ENCODE measurements at places on chromosomes 1 and 21.

GRCh38 chr1:5907966-5908365 lies 84.3 kb downstream of the NPHP4 start:
- no peak for DNase-seq

DNA sequence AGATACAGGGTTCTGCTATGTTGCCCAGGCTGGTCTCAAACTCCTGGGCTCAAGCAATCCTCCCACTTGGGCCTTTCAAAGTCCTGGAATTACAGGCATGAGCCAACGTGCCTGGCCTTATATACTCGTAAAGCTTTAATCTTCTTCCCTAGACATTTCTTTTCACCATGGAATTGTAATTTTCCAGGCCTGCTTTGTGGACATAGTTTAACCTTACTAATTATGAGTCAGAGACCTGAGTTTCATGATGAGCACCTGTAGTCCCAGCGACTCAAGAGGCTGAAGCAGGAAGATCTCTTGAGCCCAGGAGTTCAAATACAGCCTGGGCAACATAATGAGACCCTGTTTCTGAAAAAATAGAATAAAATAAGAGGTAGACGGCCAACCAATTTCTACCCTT lies 12.3 kb downstream of the PATJ start:
- DNase-seq: no peak

- no peak for DNase-seq
These were observed 81.7 kb upstream of the ATP1B1 start for GRCh38 chr1:169024800-169025271.

- no peak for DNase-seq
These were observed 5.1 kb upstream of the SLC16A1 start for GRCh38 chr1:112961072-112961471.

GRCh38 chr1:152185544-152186391 lies 26.7 kb upstream of the RPTN start:
- peak; percentile 35 for DNase-seq

DNA sequence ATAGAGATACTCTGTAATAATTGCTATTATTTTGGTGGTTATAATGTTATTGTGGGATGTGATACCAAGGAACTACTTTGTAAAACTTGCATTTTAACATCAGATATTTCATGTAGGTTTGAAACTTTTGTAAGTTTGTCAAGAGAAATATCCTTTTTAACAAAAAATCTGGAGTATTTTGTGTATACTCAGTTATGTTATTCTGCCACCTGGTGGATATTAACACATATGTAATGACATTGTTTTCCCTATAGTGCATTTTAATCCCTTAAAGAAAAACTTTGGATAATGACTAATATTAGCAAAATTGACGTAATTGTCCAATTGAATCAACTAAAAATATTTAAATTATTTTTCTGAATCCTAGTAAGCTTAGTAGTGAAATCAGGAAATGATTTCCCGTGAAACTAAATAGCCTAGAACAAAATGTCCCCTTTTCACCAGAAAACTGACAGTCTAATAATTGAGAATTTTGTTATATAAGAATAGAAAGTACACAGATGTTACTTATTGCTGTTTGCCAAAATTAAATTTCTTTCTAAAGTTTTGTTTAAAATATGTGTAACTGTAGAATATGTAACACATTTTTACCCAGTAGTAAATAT lies 39.6 kb downstream of the KCTD3 start:
- no peak for DNase-seq

DNA sequence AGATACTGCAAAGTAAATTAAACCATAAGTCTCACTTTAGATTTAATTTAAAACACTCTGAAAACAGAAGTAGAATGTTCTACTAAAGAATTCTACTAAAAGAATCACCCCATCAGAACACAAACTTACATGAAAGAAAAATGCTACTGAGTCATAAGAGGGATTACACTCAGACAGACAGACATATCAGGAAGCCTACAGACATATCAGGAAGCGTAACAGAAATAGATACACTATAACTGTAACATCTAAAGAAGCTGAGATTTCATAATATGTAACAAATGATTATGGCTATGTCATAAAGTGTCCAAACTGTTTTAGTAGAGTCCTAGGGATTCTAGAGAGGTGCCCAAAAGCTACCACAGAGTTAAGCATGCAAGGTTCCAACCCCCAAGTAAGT lies 23.9 kb downstream of the FOXJ3 start:
- no peak for DNase-seq

DNA sequence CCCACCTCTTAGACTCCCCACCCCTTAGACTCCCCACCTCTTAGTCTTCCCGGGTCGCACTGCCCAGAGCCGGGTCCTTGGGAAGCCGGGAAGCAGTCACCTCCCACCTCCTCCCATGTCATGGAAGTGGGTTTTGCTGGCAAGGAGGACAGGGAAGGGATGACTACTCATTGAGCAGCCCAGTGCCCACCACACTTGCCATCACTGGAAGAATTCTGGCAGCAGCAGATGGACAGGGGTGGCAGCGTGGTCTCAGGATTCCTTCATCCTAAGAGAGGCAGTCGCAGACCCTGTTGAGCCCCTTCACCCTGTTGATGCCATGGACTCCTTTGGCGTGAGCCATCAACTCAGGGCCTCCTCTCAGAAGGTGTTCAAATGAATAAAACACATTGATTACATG lies 140.8 kb downstream of the PGBD5 start:
- DNase-seq: no peak

DNA sequence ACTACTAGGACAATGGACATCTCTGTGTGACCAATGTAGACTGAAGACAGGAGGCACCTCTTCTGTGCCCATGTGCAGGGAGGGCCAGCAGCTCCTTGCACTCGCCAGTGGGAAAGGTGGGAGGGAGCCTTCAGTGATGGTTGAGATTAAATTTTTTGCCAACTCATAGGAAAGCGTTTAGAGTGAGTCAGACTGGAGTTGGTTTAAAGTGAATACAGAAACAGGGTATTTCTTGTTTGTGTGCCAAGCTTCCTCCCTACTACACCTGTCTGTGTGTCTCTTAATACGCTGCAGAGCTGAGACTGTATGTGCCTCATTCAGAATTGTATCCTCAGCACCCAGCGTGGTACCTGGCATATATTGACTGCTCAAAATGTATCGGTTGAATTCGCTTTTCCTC lies 13.5 kb upstream of the COL16A1 start:
- no peak for DNase-seq

- DNase-seq: no peak
These were observed 42.5 kb downstream of the TMED5 start for GRCh38 chr1:93137604-93138292.

DNA sequence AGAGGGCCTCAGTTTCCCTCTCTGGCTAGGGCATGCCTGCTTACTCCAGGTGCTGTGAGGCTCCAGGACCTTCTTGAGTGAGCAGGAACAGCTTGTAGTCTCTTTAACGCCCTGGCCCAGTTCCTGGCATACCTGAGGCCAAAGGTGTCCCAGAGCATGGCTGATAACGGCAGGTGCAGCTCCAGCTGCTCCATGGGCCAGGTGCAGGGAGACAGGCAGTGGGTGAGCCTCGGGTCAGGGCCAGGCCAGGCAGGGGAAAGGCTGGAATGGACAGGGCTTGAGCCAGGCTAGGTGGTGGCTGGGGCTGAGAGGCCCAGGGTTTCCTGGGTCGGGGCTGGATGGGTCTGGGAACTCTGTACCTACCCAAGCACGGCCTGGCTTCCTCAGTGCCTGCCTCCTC lies 18.3 kb downstream of the EDN2 start:
- DNase-seq: peak; percentile 74

DNA sequence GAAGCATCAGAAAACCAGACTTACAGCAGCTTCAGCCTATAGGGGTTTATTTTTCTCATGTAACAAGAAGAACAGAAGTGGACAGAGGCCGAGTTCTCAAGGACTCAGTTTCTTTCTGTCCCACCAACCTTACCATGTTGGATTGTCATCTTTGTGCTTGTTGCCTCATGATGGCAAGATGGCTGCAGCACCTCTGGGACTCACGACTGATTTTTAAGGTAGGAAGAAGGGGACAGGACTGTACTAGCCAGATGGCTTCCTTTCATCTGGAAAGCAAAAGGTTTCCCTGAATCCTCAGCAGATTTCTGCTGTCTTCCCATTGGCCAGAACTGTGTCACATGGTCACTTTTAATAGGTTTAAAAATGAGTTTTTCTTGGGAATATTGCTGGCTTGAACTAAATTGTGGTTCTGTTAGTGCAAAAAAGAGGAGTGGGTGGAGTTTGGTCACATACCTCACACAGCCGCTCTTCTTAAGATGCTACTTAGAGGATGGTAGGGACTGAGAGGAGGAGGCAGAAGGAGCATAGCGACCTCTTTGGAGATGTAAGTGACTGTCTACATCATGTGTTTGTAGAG lies 48.1 kb upstream of the ENAH start:
- no peak for DNase-seq

- DNase-seq: no peak
These were observed 347.6 kb downstream of the PTPRC start for GRCh38 chr1:198986442-198986841.

GRCh38 chr1:94688646-94689045 lies 131.5 kb upstream of the SLC44A3 start:
- no peak for DNase-seq

DNA sequence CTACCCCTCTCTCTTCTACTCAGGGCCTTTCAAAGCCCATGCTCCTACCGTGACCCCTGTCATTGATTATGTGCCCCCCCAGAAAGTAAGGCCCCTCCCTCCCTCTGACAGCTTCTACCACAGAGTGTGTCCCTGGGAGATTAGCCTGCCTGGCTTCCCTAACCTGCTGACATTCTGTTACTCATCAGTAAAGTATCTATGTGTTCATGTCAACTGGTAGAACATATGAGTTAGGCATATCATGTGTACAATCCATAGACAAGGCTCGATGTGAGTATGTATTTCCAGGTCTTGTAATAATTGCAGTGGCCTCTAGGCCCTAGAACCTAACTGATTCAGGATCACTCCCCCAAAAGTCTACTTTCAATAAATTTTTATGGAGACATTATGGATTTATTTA lies 120.0 kb downstream of the GIPC2 start:
- DNase-seq: no peak

GRCh38 chr1:198919667-198920398 lies 281.0 kb downstream of the PTPRC start:
- no peak for DNase-seq

GRCh38 chr1:10530756-10531495 lies 56.2 kb downstream of the PEX14 start:
- DNase-seq: no peak

DNA sequence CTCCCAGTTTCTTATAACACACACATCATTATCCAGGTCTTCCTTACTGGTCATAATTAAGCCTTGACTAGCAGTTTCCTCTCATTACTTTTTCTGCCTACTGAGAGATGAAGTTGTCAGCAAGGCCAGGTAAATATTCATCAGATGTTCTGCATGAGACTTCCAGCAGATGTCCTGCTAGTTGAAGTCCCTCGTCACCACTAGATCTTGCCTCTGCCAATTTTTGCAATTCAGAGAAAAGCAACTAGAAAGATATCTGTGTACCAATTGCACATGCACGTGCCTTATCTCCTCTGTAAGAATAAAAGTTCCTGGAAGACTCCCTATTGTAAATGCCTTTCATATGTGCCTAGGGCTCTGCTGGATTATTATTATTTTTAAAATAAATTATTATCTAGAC lies 18.3 kb downstream of the ACKR1 start:
- DNase-seq: no peak

- DNase-seq: no peak
These were observed 338.1 kb upstream of the SNX7 start for GRCh38 chr1:98323388-98323787.

DNA sequence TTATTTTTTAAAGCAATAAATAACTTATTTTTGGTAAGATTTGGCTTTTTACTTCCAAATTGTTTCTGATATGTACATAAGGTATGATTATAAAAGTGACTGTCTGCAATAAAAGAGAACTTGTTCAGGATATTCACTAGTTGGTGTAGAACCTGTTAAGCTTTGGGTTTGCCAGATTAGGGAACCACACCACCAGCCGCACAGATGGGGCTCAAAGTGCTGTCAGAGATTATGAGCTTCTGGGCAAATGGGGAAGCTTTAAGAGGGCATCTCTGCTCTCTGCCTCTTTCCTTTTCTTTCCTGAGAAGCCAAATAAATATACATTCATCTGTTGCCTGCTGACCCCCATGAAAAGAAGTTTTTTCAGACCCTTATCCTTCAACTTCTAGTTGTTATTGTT lies 25.4 kb downstream of the IVNS1ABP start:
- no peak for DNase-seq

GRCh38 chr1:204578867-204579664 lies 62.9 kb downstream of the MDM4 start:
- DNase-seq: peak; percentile 27

GRCh38 chr1:84583648-84584047 lies 9.4 kb upstream of the CTBS start:
- no peak for DNase-seq

- peak; percentile 30 for DNase-seq
These were observed 10.9 kb downstream of the C1orf216 start for GRCh38 chr1:35707601-35708440.

DNA sequence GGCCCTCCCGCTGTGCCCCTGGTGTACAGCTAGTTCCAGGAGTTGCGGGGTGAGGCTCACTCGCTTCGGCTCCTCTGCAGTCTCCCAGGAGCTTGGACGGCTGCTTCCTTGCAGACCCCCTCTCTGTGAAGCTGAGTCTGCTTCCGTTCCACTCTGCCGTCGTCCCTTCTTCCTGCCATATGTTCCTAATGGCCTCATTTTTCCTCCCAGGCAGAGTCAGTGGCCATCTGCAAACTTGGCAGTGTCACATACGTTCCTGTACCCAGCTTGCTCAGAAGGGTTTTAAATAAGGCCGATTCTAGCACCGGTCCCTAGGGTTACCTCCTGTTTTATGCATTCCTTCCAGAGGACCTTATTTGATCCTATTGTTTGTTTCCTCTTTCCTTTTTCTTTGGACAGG lies 21.3 kb downstream of the ACTL8 start:
- no peak for DNase-seq

DNA sequence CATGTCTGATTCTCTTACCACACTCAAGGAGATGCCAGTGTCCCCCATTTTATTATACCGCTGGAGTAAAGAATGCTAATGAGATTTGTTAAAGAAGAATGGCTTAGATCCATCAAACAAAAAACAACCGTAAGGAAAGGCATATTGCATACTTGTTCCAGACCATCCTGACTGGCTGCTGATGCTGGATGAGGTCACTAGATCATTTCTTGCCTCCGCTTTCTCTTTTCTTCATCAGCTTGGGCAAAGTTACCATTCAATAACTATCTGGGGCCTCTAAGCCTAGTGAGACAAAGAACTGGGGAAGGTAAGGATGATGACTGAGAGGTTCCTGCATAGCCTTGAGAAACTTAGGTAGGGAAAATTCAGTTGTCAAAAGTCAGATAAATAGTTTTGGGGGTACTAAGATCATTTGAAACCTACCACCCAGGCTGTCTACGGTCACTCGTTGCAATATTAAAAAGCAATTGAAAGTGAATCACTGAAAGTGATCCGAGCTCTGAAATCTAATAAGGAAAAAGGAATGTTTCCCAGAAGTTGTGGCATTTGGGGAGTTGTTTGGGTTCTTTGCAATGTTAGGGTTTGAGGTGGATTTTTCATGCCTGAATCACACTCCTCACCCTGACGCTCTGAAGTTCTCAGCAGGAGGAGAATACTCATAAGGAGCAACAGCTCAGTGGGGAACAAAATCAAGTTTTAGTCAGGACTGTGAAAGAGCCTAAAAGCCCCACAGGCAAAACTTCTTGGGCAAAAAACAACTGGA lies 176.8 kb downstream of the HHIPL2 start:
- DNase-seq: no peak

Measured in colonic mucosa (tissue), 4 donors.